ENCODE measurements at places on chromosomes 1 and 21. TPM values are rescaled to one million over a fixed set of nuclear protein-coding genes. Genes with fewer than 3 reads are reported as not detected.
A peak's percentile ranks its signal among the peaks of the same experiment; 100 is the strongest.

DNA sequence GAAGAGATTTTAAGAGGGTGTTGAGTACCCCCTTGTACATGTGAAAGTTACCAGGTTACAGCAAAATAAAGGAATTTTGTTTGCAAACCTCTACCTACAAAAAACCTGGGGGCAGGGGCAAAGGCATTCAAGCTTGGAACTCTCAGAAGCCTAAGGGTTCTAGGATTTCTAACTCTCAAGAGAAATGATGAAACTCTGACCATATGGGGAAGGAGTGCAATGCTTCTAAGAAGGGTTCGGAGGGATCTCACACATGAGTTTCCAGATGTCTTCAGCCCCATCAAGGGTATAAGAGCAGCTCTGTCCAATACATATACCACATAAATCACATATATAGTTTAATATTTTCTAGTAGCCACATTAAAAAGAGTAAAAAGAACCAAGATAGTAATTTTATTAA, 7.3 kb upstream of the FCGR2A start:
- DNase-seq, result no peak

DNA sequence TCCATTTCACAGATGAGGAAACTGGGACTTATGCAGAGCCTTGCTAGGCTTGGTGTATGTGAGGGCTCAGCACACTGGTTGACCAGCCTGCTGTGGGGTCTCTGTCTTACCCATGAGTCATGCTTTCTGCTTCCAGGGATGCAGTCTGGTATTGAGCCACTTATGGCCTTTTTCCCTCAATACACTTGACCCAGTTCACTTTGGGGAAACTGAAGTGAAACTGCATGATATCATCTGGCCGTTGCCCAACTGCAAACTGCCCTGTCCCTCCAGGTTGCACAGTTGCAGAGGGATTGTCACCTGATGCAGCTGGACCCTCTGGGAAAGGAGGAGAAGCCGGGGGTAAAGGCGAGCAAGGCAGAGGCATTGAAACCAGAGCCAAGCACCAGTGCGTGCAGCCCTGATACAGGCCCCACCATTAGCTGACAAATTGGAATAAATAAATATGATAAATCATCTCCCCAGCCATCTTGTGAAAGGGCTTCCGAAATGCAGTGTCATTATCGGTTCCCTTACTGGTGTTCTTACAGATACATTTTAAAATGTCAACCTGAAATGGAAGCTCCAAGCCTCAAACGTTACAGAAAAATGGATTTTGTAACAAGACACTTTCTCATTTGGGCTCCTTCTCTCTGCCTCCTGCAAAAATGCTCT, 39.3 kb upstream of the DUSP10 start:
- no peak for DNase-seq

DNA sequence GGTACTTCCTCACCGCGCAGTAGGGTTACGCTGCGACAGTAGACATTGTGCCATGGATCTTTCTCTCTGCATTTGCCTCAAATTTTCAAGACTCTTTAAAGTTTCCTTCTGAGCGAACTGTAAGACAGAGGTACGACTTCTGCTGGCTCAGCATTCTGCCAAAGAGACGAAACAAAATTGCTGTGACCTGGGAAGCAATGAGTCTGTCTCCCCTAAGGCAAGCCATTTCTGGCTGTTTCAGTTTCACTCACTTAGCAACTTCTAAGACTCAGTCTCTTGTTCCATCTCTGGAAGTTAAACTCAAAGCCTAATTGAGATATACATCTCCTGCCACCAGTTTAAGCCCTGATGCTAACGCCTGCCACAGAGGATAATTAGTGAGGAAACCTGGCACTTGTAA, 510.9 kb upstream of the DAB1 start:
- DNase-seq, result no peak

- no peak for DNase-seq
These were observed 20.4 kb downstream of the SDHB start for GRCh38 chr1:17033481-17033880.

GRCh38 chr1:19704247-19705113, 39.8 kb downstream of the HTR6 start:
- DNase-seq, result peak; percentile 91

GRCh38 chr21:36509973-36510664, 30.2 kb upstream of the CLDN14 start:
- DNase-seq, result no peak

DNA sequence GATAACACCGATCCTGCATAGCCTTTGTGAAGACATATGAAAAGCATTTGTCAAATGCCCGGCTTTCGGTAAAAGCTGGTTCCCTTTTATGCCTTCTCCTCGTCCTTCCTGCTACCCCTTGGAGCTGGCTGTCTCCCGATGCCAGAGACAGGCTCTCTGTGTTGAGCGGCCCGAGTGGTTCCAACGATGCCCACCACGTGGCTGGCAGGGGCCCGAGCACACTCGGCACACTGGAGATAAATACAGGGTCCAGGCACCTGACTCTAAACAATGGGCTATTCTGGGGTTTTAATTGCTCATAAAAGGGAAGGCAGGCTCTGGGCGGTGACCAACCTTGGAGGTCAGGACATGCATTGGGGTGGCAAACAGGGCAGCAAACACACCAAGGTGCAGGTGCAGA, 207.1 kb downstream of the HIVEP3 start:
- DNase-seq, result no peak

DNA sequence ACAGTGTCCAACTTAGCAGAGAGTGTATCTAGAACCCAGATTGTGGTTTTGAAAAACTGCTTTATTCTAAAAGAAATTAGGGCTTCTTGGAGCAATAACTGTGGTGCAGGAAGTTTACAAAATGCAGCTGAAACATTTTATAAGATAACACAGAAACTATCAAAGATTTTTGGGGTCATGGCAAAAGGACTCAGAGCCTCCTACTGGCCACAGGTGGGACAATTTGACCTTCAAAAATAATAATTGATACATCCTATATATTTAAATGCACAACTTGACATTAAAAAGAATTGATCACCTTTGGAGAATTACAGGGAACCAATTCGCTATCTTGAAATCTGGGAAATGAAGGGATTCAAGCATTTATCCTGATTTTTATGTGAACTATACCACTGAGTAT, 235.2 kb downstream of the RPS6KC1 start:
- no peak for DNase-seq

DNA sequence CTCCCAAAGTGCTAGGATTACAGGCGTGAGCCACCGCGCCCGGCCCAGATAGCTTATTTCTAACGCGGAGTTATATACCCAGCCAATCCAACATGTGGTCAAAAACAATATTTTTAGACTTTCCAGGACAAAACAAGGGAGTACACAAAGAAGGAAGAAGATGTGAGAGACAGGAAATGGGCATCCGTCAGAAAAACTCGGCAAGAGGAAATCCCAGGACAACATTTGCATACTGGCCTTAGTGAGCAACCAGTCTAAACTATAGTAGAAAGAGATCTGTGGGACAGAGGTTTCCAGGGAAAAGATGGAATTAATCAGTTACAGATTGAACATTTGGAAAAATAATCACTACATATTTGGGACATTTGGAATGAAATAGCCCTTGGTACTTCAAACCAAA, 11.4 kb downstream of the ARMH1 start:
- DNase-seq, result no peak

- no peak for DNase-seq
These were observed 26.8 kb downstream of the ALDH9A1 start for GRCh38 chr1:165671526-165671925.

- DNase-seq, result no peak
These were observed 32.3 kb downstream of the SHISAL2A start for GRCh38 chr1:52665006-52665941.

DNA sequence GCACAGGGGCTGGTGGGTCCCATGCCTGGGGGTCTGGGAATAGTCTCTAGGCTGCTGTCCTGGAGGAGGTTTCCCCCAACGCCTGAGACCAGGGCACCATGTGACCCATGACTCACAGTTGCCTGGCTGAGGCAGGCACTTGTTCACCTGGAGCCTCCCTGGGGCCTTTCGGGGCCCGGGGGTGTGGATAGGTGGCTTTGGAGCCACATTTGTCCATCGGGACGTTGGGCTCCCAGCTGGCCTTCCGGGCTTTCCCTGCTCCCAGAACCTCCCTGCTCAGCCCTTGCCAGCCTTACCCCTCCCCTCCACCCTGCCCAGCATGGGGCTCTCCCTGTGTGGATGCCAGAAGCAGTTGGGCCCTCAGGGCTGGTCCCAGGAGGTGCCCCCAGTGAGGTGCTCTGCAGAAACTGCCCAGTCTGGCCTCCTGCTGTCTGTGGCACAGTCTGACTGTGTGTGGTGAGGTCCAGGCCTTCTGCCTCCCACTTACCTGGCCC, 14.2 kb downstream of the COL6A1 start:
- DNase-seq, result peak; percentile 72

DNA sequence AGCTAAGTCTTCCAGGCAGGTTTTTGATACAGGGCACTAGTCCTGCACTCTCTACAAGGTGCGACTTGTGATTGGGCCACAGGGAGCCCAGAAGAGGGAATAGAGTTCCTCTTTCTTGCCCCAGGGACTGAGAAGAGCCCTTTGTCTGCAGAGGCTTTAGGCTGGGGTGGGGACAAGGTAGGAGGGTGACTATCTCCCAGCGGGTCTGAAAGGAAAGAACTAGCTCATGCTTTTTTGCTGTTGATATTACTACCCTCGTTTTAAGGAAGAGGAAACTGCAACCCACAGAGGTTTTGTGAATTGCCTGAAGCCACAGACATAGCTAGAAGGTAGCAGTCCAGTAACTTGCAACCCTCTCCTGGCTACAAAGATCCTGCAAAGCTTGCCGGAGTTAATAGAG, 615.2 kb downstream of the MATN1 start:
- DNase-seq, result no peak

DNA sequence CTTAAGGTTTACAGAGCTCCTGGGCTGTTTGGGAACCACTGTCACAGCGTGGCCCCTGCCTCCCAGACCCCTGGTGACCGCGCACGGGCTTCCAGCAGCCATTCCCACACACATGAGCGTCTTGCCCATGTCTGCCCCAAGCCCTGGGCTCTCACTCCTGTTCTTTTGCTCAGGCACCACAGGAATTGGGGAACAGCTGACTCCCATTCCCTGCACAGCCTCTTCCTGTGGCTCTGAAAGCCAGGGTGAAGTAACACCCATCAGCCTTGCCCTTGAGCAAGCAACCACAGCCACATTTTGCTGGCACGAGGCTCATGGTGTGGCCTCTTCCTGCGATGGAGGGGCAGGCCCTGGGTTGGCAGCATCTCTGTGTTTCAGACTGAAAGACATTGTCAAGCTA, 14.3 kb upstream of the GPR157 start:
- DNase-seq, result peak; percentile 74

DNA sequence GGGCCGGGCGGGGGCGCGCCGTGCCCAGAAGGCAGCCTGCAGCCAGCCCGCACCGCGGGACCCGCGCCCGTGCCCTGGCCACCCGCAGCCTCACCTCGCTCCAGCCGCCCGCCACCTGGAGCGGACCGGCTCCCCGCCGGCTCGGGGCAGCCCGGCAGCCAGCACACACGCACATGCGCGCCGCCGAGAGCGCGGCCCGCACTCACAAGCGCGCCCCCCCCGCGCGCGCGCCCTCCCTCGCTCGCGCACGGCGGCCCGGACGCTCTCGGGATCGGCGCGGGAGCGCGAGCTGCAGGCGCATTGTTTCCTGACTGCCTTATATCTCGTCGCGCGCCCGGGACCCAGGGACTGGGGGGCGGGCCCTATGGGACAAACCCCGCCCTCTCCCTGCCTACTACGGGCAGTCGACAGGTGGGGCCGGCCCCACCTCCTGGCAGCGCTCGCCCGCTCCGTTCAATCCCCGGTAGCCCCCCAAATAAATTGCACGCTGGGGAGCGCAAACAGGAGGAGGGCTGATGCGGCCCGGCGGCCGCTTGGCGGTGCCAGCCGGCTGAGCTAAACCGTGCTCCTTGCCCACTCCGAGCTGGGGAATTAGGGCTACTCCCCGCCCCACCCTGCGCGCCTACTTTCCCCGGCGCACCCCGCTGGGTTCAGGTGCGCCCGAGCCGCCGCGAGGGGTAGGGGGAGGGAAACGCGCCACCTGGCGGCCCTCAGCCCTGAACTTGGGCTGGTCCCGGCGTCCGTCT, at the start of gene MYCL:
Gene MYCL, minus strand, starts transcription at position 204 of the 746 bp plus-strand sequence. CDS start 483 bp downstream, outside the sequence.
- DNase-seq, result peak; percentile 70

Gene CTPS1
- total RNA-seq, result 29.9 TPM

Gene HTR6
- total RNA-seq, result not detected

Gene FCRL5
- 0.84 TPM for total RNA-seq

Gene RPE65
- total RNA-seq, result not detected

Gene CCDC185
- not detected for total RNA-seq

Gene GJC2
- 4.5 TPM for total RNA-seq

Gene LIN28A
- total RNA-seq, result not detected

Gene DCDC2B
- not detected for total RNA-seq

Gene TTC22
- 0.27 TPM for total RNA-seq

Gene S100A12
- total RNA-seq, result 4.4 TPM
